ACHN (cell line): ENCODE measurements at places on chromosomes 3 and 15.
A peak's percentile ranks its signal among the peaks of the same experiment; 100 is the strongest.

GRCh38 chr3:182971637-182972036, 8.7 kb downstream of the DCUN1D1 start:
- DNase-seq = no peak

DNA sequence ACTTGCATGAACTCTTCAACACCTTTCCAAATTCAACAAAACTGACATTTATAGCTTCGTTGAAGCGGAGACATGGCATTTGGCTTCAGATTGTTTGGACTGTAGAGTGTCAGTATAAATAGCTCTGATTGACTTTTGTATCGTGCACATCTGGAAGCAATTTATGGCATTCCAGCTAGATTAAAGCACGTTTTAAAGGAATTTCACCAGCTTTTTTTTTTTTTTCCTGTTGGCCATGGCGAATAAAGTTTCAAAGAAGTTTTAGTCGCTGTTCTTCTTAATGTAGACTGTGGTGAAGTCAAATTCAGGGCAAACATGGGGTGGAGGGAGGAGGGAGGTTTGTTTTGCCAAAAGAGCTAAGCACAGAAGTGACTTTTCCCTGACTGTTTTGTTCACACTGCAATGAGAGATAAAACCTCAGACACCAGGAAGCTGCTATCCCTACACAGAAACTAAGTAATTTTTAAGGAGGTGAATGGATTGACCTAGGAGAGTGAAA, 391.0 kb upstream of the RARB start:
- DNase-seq = no peak

DNA sequence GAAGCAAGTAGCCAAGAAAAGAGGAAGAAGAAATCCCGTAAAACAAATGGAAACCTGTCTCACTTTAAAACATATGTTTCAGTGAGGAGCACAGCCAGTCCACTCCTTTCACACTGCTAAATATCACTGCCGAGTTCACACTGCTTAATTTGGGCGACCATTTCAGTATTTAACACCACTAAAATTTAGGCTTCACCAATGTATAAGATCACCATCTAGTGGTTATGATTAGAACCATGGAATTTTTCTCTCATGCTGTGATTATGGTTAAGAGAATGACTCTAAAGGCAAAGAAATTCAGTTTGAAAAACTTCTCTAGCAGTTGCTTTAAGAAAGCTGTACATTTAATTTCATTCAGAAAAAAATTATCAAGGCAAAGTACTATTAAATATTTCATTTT, 16.6 kb downstream of the SLC4A7 start:
- peak; percentile 63 for DNase-seq

- no peak for DNase-seq
These were observed 185.7 kb downstream of the LPP start for GRCh38 chr3:188339410-188340295.

GRCh38 chr3:162147996-162148395, 651.4 kb downstream of the OTOL1 start:
- no peak for DNase-seq

DNA sequence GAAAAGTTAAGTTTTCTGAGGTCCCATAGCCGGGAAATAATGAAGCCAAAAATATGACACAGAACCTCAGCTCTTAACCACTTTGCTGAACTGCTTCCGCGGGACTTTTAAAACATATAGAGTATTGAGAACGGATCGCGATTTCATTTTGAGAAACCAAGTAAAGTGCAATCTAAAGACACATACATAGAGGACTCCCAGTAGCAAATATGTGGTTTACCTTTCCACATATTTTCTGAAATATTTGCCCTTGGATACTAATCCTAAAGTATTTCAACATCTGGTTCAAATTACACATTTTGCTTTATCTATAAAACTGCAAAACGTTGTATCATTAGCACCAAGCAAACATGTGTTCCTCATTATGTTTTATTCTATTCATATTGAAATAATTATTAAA, 776.5 kb downstream of the ROBO2 start:
- DNase-seq = no peak

- DNase-seq = no peak
These were observed 70.6 kb upstream of the STT3B start for GRCh38 chr3:31462050-31462569.
